ENCODE measurements at places on chromosomes 3 and 15.

GRCh38 chr3:117734496-117734895 is 1024.9 kb downstream of the TUSC7 start:
- peak; percentile 83 for DNase-seq

GRCh38 chr3:112011376-112011940 is 12.7 kb downstream of the TAGLN3 start:
- DNase-seq, result no peak

- no peak for DNase-seq
Measured at GRCh38 chr3:122318620-122319019, 6.4 kb upstream of the CSTA start.

GRCh38 chr3:125168711-125169393 is 43.7 kb downstream of the SLC12A8 start:
- peak; percentile 53 for DNase-seq

- DNase-seq, result no peak
Measured at GRCh38 chr15:48498828-48499227, 146.7 kb downstream of the FBN1 start.

- DNase-seq, result peak; percentile 18
Measured at GRCh38 chr3:170603770-170604510, 18.1 kb upstream of the SLC7A14 start.

DNA sequence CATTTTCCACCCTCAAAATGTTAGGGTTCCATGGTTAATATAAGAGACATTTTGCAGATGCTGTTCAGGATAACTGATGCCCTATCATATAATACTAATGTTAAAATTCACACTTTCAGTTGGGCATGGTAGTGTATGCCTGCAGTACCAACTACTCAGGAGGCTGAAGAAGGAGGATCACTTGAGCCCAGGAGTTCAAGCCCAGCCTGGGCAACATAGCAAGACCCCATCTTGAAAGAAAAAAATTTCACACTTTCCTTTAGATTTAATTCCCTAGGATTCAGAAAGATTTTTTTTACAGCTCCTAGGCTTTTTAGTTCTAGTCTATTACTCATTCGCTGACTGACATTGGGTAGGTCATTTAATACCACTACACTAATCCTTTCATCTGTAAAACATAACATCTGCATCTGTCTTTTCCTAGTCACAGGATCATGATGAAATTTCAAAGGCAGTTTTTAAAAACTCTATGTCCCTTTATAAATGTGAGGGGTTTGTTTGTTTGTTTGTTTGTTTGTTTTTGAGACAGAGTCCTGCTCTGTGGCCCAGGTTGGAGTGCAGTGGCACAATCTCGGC is 103.7 kb downstream of the MYO5A start:
- DNase-seq, result no peak

- peak; percentile 5 for DNase-seq
Measured at GRCh38 chr15:89333959-89334509, 590 bp downstream of the POLG start.

GRCh38 chr3:143045639-143046038 is 44.3 kb downstream of the U2SURP start:
- DNase-seq, result no peak

GRCh38 chr15:50685191-50685975 is 1.2 kb downstream of the TRPM7 start:
- no peak for DNase-seq

DNA sequence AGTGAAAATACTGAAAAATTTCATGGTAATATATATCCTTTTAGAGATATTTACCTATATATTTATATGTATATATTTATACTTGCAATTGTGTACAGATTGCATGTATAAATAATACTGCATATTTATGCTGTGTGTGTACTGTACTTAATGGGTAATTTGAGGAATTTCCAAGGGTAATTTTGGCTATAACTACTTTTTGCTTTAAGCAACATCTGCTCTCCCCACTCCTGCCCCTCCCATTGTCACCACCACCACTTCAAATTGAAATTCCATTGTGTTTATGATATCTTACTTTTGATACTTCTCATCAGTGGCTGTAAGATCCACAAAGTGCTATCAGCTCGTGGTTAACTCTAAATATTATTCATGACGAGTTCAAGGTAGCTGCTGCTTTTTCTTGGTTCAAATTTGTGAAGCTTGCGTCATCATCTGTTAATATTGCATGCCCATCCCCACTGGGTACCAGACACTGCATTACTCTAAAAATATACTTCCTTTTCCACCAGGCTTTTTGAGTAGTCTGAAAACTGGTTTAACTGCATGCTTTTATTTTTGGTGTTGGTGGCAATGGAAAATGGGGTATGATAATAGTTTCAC is 91.7 kb upstream of the MITF start:
- DNase-seq, result no peak

DNA sequence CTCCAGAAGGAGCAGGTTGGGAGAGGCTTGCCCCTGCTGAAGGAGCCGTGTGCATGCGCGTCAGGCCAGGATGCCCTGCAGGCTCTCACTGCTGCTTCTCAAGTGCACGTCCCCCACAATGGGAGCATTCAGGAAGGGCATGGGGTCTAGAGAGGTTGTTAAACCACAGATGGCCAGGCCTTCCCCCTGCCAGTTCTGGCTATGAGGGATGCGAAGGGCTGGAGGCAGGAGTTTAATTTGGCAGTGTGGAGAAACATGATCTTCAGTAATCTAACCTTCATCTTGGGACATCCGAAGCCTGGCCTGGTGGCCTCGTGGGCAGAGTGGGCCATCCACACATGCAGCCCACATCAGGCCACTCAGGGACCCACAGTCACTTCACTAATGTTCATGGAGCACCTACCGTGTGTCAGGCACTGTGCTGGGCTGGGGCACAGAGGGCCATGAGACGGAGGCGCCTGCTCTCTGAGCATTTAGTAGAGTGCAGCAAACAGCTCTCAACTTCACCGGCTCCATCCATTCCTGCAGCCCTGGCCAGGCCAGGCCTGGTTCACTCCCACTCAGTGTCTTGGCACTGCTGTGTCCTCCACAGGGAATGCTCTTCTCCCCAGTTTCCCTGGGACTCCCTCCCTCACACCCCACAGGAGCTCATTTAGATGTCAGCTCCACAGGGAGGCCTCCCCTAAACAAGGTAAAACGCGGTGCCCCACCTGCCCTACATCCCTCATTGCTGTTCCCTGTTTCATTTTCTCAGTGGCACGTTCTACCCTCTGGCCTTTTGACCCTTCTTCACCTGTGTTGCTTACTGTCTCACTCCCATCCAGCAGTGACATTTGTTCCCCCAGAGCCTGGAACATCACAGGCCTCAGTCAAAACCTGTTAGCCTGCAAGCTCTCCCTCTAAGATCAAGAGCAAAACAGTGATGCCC is 4.0 kb downstream of the CFAP100 start:
- no peak for DNase-seq

DNA sequence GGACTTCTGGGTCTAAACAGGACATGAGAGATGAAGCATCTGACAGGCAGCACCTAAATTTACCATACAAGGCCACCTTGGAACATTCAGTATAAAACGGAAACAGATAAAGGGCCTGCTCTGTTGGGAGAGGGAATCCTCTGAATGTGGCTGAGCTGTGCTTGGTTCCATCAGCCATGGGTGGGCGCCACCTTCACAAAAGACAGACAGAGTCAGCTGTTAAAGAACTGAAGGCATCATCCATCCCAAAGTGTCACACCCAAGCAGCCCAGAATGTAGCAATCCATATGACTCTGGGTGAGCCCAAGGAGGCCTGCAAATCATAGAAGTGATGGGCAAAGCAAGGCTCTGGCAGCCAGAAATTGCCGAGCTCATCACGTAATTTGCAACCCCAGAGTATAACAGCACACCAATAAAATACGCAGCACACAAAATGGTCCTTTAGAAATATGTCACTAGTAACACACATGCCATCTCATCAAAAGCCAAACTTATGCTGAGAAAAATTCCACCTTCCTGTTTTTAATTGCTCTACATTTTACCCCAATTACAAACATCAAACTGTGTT is 24.8 kb upstream of the RBP1 start:
- no peak for DNase-seq

DNA sequence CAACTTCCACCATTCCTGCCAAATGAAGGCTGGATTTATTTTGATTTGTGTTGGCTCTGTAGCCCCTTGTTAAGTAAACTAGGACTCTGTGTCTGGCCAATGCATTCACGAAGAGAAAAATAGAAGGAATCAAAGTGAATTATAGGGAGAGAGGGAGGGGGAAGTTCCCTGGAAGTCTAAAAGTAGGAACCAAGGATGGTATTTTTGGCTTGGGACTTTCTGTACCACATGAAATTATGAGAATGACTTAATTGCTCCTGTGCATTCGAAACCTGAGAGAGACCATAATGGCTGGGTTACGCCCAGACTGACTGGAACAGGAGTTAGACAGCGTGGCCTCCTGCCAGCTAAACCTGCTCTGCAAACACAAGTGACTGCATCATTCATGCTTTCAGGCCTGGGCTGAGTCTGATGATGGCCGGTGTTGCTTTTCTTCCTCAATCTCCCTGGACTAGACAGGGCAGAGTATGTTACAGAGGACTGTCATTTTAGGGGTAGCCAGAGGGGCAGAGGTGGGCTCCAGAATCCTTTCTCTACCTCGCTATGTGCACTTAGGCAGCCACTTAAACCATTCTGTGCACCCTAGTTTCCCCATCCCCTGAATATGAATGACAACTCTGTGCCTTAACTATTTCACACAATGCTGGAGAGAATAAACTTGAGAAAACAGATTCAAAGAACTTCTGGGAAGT is 58.9 kb downstream of the MYO1E start:
- DNase-seq, result peak; percentile 64

GRCh38 chr3:14775011-14775410 is 43.8 kb upstream of the FGD5 start:
- DNase-seq, result no peak

- DNase-seq, result no peak
Measured at GRCh38 chr3:42871592-42872196, 4.0 kb downstream of the CYP8B1 start.

GRCh38 chr3:48371651-48372376 is at the start of gene FBXW12:
Gene FBXW12, plus strand, starts transcription at chr3:48372219. Its CDS starts 549 bp downstream, at chr3:48372768.
- DNase-seq, result no peak

- DNase-seq, result peak; percentile 14
Measured at GRCh38 chr3:189041482-189042090, 130.2 kb upstream of the TPRG1 start.

DNA sequence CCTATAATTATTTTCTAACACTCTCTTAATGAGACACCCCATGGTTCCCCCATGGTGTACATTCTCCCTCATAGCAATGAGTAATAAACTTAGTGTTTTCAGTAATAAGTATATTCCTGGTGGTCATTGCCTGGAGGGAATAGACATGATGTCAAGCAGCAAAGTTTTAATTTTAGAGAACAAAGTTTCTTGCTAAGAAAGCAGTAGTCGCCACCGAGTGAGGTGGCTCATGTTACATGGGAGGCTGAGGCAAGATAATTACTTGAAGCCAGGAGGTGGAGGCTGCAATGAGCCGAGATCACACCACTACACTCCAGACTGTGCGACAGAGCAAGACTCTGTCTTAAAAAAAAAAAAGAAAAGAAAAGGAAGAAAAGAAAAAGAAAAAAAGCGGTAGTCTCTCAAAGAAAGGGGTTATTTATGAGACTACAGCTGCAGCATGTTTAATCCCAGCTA is 2.4 kb upstream of the ELP6 start:
- no peak for DNase-seq

DNA sequence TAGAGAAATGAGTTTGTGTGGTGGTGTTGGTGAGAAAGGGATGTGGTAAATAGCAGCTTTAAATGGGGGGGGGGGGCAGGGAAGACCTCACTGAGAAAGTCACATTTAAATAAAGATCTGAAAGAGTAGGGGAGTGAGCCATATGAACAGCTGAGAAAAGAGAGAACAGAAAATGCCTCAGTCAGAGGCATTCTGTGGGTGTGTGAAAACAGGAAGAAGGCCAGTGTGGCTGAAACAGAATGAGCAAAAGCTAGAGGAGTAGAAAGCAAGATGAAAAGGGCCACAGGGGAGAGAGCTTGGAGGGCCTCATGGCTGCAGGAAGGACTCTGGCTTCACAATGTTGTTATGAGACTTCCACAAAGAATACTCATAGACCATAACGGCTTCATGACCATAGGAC is 783.3 kb downstream of the ZPLD1 start:
- DNase-seq, result no peak

DNA sequence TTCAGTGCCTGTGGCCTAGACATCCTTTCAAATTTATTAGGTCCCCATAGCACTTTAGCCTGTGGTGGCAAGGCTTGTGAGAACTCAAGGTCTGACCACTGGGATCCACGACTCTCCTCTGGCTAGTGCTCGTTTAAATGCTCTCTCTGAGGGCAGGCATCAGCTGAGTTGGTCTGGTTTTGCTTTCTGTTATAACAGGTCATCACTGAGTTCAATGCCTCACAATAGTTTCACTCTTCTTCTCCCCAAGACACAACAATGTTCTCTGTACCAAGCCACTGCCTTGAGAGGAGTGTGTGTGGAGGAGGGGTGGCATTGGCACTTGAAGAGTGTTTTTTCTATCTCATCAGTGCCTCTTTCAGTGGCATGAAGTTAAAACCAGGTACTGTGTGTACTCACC is 7.6 kb downstream of the OR5K4 start:
- DNase-seq, result no peak

DNA sequence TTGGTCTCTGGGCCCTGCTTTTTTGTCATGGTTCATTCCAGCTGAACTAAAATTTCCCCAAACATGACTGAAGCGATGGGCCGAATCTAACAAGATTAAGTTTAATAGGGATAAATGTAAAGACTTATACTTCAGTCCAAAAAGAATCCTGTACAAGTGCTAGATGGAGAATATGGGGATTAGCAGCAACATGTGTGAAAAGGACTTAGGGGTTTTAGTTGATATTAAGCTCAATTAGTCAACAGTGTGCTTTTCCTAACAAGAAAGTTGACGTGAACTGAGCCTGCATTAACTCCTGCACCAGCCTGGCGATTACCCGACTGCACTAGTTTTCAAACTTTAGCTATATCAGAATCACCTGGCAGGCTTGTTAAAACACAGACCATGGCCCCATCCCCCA is 61.0 kb upstream of the BBX start:
- no peak for DNase-seq

GRCh38 chr3:94593526-94594150 is 530.8 kb downstream of the NSUN3 start:
- DNase-seq, result no peak

GRCh38 chr3:21791356-21791755 is 40.3 kb upstream of the ZNF385D start:
- DNase-seq, result no peak

Measured in fibroblast of skin of abdomen (primary cell).